LNCaP clone FGC (cell line): ENCODE measurements at places on chromosomes 16 and 17.

DNA sequence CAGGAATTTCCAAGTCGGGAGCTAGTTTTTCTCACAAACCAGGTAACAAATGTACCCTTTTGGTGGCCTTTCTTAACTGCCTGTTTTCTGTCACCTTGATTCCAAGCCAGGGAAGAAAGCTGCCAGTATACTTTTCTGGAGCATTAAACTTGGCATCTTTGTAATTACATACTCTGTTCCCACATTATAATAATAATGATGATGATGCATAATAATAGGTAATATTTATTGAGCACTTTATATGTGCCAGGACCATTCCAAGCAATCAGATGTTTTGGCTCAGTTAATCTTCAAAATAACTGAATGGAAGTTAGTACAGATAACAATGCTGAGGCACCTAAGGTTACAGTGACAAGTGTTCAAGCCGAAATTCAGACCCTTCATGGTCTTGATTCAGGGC is 11.1 kb upstream of the PSMC5 start:
- DNase-seq: no peak

DNA sequence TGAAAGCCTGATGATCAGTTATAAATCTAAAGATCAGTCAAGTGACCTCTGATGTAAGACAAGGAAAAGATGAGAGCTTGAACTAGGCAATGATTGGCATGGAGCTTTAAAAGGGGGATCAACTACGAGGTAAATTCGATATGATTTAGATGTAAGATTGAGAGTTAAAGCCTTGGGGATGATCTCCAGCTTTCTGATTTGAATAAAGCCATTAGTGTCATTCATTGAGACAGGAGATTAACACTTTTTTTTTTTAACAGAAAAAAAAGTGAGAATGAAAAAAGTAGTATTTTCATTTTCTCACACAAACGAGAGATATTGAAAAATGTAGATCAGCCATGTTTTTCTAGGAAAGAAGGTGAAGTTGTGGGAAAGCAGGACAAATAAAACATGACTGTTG is 225.4 kb downstream of the CNTNAP4 start:
- no peak for DNase-seq

DNA sequence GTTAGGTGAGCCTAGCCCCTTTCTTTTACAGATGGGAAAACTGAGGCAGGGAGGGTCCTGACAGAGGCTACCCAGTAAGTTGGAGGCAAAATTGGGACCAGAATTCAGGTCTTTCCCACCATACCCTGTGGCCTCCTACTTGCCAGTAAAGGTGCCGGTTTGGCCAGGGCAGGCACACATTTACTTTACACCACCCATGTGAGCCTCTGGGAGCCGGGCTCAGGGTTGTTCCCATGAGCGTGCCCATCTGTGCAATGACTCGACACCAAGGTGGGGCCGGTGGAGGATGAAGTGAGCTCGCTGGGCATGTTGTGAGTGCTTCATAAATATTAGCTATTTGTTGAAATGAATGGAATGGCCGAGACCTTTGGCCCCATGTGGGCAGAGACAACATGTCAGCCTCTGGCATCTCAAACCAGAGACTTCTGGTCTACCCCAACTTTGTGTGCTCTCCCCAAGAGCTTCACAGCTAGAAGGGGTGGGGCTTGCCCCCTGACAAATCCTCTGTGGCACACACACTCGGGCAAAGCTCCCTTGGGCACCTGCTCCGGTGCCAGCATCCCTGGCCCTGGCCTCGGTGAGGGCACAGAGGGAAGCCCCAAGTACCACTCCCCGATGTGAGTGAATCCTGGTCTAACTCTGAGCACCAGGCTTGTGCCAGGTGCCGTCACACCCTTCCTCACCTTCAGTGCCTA is 60.1 kb downstream of the SRCIN1 start:
- DNase-seq: no peak

DNA sequence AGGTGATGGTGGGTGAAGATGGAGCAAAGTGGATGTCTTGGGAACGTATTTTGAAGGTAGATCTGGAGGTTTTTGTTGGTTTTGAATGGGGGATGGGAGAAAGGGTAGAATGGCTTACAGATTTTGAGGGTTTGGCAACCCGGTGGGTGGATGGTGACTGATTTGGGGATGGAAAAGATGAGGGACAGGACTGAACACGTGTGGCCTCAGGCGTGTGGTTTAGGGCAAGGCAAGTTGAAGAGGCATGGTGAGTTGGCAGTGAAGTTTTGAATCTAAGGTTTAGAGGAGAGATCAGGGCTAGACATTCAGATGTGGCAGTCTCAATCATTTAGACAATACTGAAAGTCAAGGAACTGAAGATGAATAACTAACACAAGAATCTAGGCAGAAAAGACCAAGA is 5.0 kb upstream of the DCTPP1 start:
- no peak for DNase-seq

DNA sequence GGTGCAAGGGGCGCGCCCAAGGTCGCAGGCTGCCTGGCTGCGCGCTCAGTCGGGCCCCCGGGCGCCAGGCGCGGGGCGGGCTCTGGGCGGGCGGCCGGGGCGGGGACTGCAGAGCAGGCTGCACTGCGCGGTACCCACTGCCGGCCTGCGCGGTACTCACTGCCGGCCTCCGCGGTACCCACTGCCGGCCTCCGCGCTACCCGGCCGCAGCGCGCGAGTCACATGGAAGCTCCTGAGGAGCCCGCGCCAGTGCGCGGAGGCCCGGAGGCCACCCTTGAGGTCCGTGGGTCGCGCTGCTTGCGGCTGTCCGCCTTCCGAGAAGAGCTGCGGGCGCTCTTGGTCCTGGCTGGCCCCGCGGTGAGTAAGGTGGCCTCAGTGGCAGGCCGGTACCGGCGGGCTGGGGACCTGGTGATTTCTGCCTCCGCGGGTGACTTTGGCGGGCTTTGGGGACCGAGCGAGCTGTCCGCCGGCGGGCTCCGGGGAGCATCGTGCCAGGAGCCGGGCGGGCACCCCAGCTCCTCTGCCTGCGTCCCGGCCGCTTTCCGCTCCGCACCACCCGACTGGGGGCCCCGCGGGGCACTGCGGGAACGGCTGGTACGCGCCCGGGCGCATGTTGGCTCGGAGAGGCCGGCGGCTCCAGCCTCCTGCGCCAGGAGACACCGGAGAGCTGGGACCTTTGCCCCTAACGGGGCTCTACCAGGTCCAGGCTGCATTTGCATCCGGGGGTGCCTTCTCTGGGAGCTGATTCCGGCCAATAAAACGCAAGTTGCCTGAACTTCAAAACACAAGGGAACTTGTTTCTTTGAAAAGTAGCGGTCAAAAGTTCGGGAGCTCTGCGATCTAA is at the start of gene SLC47A1:
Gene SLC47A1, plus strand, starts transcription at position 137 of the 844 bp plus-strand sequence. Its CDS starts 86 bp downstream, at position 223.
- no peak for DNase-seq

- DNase-seq: no peak
These were observed 11.0 kb upstream of the KRT19 start for GRCh38 chr17:41539071-41539492.

DNA sequence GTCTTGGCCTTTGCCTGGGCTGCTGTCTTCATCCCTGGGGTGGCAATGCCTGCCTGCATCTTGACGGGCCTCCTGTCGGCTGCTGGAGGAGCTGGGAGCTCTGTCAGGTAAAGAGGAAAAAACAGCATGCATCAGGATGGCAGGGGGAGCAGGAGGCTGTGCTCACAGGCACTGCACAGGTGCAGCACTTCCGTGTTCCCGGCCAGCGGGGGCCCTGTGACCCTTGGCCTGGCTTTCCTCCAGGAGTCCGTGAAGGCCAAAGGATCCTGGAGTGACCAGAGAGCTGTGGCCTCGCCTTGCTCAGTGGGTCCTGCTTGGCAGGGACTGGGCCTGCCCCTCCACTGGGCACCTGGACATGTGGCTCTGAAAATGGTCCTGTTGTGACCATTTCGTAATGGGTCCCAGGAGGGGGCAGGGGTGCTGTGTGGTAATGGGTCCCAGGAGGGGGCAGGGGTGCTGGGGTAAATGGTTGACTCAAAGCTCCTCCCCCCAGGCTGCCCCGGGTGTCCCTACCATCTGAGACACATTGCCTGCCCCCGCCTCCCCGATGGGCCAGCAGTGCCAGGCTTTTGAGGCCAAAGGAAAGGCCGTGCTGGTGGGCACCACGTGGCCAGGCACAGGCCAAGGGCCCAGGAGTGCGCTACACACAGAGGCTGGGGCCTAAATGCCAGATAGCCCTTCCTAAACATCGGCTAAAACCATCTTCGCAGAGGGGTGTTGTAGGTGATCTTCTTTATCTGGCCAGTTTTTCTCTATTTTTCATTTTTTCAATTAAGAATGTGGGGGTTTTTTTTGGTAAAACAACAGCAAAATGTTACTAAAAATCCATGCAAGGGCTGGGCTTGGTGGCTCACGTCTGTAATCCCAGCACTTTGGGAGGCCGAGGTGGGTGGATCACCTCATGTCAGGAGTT is 4.0 kb upstream of the FASN start:
- peak; percentile 46 for DNase-seq

- DNase-seq: no peak
These were observed 1.4 kb downstream of the OSBPL7 start for GRCh38 chr17:47820033-47820789.

DNA sequence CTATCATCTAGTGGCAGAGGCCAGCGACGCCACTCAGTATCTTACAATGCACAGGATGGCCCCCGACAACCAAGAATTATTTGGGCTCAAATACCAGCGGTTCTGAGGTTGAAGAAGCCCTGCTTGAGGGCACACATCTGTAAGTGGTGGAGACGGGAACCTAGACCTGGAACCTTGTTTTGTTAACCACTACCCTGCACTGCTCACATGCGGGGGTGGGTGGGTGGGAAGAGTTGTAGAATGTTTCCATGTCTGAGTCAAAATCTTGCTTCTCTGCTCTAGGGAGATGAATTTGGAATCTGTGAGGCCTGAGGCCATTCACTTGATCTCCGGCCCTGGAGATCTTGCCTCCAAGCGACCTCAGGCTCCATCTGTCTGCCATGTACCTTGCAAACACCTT is 44.1 kb downstream of the ABCC1 start:
- DNase-seq: no peak

GRCh38 chr16:29974291-29975133 is 844 bp downstream of the TAOK2 start:
- DNase-seq: no peak

- no peak for DNase-seq
These were observed at the start of gene MYH8 for GRCh38 chr17:10421900-10422542. Gene MYH8, minus strand, starts transcription at chr17:10421950. Its CDS starts 1,723 bp downstream, at chr17:10420227.

GRCh38 chr16:67661886-67662652 is 1.3 kb downstream of the PARD6A start:
- no peak for DNase-seq

DNA sequence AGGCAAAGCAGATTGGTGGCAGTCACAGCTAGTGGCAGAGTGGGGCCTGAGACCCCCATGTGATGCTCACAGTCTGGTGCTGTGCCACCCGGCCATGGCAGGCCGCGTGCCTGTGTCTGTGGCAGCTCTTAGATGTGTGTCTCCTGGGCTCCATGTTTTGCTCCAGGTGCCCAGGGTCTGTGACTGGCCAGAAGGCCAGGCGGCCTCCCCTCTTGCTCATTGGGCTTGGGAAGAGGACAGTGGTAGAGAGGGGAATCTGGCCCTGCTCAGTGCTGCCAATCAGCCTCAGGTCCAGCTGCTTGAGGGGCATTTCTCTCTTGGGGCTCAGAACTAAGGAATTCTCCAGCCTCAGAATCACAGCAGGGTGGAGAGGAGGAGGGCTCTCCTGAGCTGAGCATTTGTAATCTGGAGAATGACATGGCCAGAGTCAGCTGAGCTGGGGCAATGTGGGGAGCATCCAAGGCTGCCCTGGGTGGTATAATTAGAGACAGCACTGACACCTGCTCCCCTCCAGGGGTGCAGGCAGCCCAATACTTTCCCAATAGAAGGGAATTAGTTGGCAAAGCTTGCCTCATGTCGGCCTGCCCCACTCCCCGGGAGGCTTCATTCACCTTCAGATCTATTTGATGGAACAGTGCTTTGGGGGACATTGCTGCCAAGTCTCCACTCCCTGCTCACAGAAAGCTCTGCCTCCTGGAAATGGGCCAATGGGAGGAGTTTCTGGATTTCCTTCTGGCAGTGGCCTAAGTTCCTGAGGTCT is 2.7 kb upstream of the LASP1NB start:
- DNase-seq: no peak

GRCh38 chr17:47953909-47954308 is 3.8 kb downstream of the PRR15L start:
- no peak for DNase-seq

DNA sequence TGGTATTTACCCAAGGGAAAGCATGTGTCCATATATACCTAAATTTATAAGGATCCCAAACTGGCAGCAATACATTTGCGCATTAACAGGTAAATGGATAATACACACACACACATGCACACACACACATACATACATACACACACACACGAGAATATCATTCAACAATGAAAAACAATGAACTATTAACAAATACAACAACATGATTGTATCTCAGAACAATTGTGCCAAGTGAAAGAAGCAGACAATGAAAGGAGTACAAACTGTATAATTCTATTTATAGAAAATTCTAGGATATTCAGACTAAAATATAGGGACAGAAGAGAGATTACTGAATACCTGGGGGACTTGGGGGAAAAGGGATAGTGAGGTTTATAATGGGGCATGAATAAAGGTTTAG is 323.0 kb downstream of the KCNJ2 start:
- peak; percentile 7 for DNase-seq

DNA sequence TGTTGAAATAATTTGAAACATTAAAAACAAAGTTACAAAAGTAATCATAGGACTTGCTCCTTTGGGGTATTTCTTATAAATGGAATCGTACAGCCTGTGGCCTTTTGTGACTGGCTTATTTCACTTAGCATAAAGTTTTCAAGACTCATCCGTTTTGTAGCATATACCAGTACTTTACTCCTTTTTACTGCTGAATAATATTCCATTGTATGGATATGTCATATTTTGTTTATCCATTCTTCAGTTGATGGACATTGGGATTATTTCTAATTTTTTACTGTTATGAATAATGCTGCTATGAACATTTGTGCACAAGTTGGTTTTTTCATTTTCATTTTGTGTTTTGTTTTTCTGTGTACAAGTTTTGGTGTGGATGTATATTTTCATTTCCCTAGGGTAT is 30.0 kb upstream of the RHBDL3 start:
- DNase-seq: no peak

- no peak for DNase-seq
These were observed 9.7 kb downstream of the CDRT4 start for GRCh38 chr17:15457723-15458094.

GRCh38 chr16:66099306-66099705 is 267.2 kb upstream of the CDH5 start:
- no peak for DNase-seq
